Keratinocyte (primary cell): ENCODE measurements at places on chromosomes 3 and 15. TPM values are rescaled to one million over a fixed set of nuclear protein-coding genes. Genes with fewer than 3 reads are reported as not detected.

Gene HRG
- polyA plus RNA-seq = 0.03 TPM in 2 of 3 replicates, not detected in the other

Gene CRYGS
- polyA plus RNA-seq = 1.1 to 5.2 TPM (median 3.4 TPM) in 3 replicates

Gene TMEM207
- not detected in 3 replicates for polyA plus RNA-seq

Gene TF
- 0.28 to 0.70 TPM (median 0.30 TPM) in 3 replicates for polyA plus RNA-seq

Gene ZBBX
- not detected in 3 replicates for polyA plus RNA-seq

Gene CELSR3
- polyA plus RNA-seq = 0.25 to 0.53 TPM (median 0.31 TPM) in 3 replicates

Gene GATA2
- polyA plus RNA-seq = not detected in 3 replicates

Gene CCK
- 5.7 to 8.2 TPM (median 7.2 TPM) in 3 replicates for polyA plus RNA-seq

Gene WDR49
- polyA plus RNA-seq = 0.01 TPM in 1 of 3 replicates, not detected in the others

Gene UROC1
- not detected in 3 replicates for polyA plus RNA-seq

GRCh38 chr3:190862209-190863118, at the start of gene GMNC:
Gene GMNC (minus strand): TSS chr3:190862694. CDS start chr3:190862615, 79 bp downstream.
- H3K27ac ChIP-seq = no peak within 1 kb of the TSS
- no peaks in the 10 kb centered on the region for H3K36me3 ChIP-seq
- H3K4me1 ChIP-seq = no peaks in the 10 kb centered on the region
- H3K27me3 ChIP-seq = peaks cover 4% of the 10 kb centered on the region

DNA sequence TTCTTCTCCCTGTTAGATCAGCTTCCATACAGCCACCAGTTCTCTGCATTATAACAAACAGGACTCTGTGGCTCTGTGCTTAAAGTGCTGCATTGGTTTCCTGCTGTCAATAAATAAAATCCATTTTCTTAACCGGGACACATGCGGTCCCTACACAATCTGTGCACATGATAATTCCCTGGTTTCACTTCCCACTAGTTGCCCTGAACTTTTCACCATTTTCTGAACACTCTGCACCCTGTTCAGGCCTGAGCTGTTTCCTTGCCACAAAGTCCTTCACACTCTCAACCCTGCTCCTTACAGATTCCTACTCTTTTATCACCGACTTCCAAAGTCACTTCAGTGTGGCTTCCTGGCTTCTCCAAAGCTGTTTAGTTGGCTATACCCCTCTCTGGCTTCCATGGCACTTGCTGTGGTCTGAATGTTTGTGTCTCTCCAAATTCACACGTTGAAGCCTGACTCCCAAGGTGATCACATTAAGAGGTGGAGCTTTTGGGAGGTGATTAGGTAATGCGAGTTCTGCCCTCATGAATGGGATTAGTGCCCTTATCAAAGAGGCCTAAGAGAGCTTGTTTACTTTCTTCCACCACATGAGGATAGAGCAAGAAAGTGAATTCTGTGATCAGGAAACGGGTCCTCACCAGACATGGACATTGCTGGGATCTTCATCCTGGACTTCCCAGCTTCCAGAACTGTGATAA, 233.4 kb downstream of the CHST2 start:
- H3K4me1 ChIP-seq = no peaks in the 10 kb centered on the region
- H3K4me3 ChIP-seq = no peak overlapping the region
- DNase-seq = no peak
- no peak overlapping the region for H3K27ac ChIP-seq
- no peaks in the 10 kb centered on the region for H3K36me3 ChIP-seq

- H3K36me3 ChIP-seq = no peaks in the 10 kb centered on the region
- H3K27ac ChIP-seq = no peak overlapping the region
- no peak overlapping the region for H3K4me3 ChIP-seq
- H3K27me3 ChIP-seq = no peaks in the 10 kb centered on the region
- DNase-seq = no peak
Measured at GRCh38 chr3:26807272-26807671, 184.7 kb downstream of the LRRC3B start.

DNA sequence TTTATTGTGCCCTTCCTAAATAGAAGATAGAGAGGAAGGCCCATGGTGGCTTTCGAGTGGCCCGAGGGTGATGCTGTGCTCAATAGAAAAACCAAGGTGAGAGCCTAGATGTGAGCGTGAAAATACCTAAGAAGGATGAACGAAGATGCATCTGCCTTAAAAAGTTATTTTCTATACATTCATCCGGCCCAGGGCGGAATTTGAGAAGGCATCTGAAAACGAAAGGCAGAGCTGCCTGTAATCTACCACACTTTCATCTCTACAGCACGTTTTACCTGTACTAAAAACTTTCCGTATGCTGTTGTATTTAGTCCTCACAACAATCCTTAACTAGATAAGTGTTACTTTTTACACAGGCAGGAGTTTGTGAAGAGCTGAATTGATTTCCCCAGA, 1.4 kb downstream of the DUT start:
- peak overlapping the region; percentile 90 for H3K27ac ChIP-seq
- DNase-seq = no peak
- H3K27me3 ChIP-seq = no peaks in the 10 kb centered on the region
- peaks cover 5% of the 10 kb centered on the region for H3K36me3 ChIP-seq
- peak overlapping the region; percentile 89 for H3K4me3 ChIP-seq
- peaks cover 18% of the 10 kb centered on the region for H3K4me1 ChIP-seq

DNA sequence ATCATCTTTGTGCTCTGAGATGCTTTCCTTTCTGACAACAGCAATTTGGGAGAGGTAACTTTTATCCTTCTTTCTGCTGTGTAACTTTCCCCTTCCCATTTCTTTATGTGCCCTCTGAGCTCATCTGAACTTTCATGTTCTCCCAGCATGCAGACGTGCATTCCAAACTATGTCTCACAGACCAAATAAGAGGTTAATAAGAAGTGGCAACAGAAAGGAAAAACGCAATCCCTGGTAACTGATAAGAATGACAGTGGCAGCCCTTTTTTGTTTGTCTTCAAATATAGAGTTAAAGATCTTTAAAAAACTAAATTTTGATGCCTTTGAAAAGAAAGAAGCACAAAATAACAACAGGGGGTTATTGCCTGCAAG, 533.4 kb downstream of the FOXP1 start:
- peaks cover 2% of the 10 kb centered on the region for H3K36me3 ChIP-seq
- DNase-seq = no peak
- no peaks in the 10 kb centered on the region for H3K27me3 ChIP-seq
- no peak overlapping the region for H3K27ac ChIP-seq
- H3K4me3 ChIP-seq = no peak overlapping the region

DNA sequence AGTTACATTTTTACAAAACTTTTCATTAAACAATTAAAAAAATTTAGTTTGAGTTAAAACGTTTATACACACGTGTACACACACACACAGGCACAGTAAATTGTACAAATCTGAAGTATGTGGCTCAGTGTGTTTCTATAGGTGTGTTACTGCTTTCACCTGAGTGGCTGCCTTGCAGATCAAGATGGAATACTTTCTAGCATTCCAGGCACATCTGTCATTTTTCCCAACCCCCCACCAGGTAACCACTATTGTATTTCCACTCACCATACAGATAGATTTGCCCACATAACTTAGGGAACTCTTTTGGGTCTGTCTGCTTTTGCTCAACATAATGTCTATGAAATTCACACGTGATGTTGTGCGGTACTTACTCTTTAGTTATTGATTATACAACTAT, 141.1 kb downstream of the PTPRG start:
- DNase-seq = peak; percentile 26
- H3K4me1 ChIP-seq = peaks cover 34% of the 10 kb centered on the region
- H3K36me3 ChIP-seq = no peaks in the 10 kb centered on the region
- H3K4me3 ChIP-seq = no peak overlapping the region
- no peaks in the 10 kb centered on the region for H3K27me3 ChIP-seq

- DNase-seq = no peak
- no peaks in the 10 kb centered on the region for H3K27me3 ChIP-seq
Measured at GRCh38 chr15:64847016-64847415, 5.3 kb downstream of the PLEKHO2 start.

DNA sequence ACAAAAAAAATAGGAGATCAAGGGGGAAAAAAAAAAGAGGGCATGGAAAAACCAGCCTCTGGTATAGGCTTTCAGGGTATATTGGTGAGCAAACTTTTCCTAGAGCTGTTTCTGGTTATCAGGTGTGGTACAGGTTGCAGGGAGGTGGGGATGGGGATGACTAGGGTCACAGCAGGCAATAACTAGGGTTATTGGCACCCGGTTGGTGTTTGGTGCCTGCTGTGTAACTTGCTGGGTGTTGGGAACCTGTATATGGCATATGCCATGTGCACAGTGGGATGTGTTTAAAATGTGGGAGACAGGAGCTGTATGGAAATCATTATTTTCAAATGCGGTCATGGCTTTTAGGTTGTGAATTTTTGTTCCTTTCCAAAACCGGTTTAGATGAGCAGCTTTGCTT, 119.2 kb downstream of the PTPRG start:
- no peak overlapping the region for H3K27ac ChIP-seq
- no peaks in the 10 kb centered on the region for H3K27me3 ChIP-seq
- no peaks in the 10 kb centered on the region for H3K36me3 ChIP-seq
- peaks cover 23% of the 10 kb centered on the region for H3K4me1 ChIP-seq
- no peak overlapping the region for H3K4me3 ChIP-seq

DNA sequence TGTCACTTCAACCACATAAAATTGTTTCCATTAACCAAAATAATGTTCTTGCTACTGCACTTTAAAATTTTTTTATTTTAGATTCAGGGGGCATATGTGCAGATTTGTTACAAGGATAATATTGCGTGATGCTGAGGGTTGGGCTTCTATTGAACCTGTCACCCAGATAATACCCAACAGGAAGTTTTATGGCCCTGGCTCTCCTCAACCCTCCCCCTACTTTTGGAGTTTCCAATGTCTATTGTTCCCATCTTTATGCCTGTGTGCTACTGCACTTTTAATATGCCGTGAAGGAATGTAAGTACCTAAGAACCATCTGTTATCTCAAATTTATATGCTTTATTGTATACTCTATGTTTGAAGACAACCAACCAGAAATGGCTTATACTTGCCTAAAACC, 42.0 kb upstream of the IMPG2 start:
- no peaks in the 10 kb centered on the region for H3K36me3 ChIP-seq
- H3K4me1 ChIP-seq = no peaks in the 10 kb centered on the region
- no peak overlapping the region for H3K27ac ChIP-seq
- DNase-seq = no peak
- H3K27me3 ChIP-seq = no peaks in the 10 kb centered on the region

- no peaks in the 10 kb centered on the region for H3K36me3 ChIP-seq
- H3K27ac ChIP-seq = no peak overlapping the region
- H3K4me1 ChIP-seq = no peaks in the 10 kb centered on the region
- H3K4me3 ChIP-seq = no peak overlapping the region
Measured at GRCh38 chr3:167163580-167163979, 216.5 kb downstream of the ZBBX start.

DNA sequence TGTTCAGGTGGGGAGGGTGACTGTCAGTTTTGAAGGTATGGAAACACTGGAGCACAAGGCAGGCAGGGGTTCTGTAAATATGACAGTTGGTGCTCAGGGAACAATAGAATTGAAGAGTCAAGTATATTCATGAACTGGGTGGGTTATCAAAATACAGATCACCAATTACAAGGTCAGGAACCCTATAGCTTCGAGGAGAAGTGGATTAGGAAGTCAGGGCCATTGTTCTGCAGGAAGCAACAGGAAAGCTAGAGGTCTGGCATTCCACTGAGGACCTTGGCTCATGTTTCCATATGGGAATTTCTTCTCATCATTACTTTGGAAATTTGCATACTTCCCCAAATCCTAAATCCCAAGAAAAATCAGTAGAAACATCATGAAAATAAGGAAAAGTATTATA, 125.9 kb downstream of the MYRIP start:
- DNase-seq = no peak
- H3K27me3 ChIP-seq = no peaks in the 10 kb centered on the region
- no peaks in the 10 kb centered on the region for H3K36me3 ChIP-seq
- H3K27ac ChIP-seq = no peak overlapping the region
- H3K4me1 ChIP-seq = no peaks in the 10 kb centered on the region

- H3K27me3 ChIP-seq = no peaks in the 10 kb centered on the region
- H3K4me3 ChIP-seq = no peak overlapping the region
- no peak overlapping the region for H3K27ac ChIP-seq
Measured at GRCh38 chr15:52230073-52230472, 38.9 kb upstream of the GNB5 start.

- H3K27me3 ChIP-seq = no peaks in the 10 kb centered on the region
- H3K36me3 ChIP-seq = no peaks in the 10 kb centered on the region
- no peak for DNase-seq
- peaks cover 19% of the 10 kb centered on the region for H3K4me1 ChIP-seq
- no peak overlapping the region for H3K27ac ChIP-seq
Measured at GRCh38 chr15:80107774-80108173, 45.0 kb upstream of the FAH start.

DNA sequence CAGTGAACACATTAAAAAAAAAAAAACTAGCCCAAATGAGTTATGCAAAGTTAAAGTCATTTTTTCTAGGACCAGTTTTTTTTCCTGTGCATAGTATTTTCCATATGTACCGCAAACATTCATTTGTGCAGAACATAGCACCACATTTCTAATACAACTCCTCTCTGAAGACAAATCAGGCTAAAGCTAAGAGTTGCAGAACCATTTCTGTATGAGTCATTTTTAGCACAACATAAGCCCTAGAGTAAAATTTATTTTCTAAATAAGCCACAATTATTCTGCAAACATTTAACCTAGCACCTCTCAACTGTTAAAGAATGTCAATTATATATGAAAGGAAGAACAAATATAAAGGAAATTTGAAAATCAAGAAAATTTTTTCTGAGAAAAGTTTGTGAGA, 375.8 kb downstream of the TIGIT start:
- no peaks in the 10 kb centered on the region for H3K36me3 ChIP-seq
- H3K27ac ChIP-seq = no peak overlapping the region
- no peaks in the 10 kb centered on the region for H3K27me3 ChIP-seq

GRCh38 chr3:194852831-194853508, 167.3 kb downstream of the FAM43A start:
- DNase-seq = no peak
- H3K27me3 ChIP-seq = peaks cover 7% of the 10 kb centered on the region
- no peaks in the 10 kb centered on the region for H3K4me1 ChIP-seq
- H3K4me3 ChIP-seq = no peak overlapping the region
- H3K36me3 ChIP-seq = no peaks in the 10 kb centered on the region
- H3K27ac ChIP-seq = no peak overlapping the region

- H3K36me3 ChIP-seq = no peaks in the 10 kb centered on the region
- peaks cover 94% of the 10 kb centered on the region for H3K4me1 ChIP-seq
- H3K27ac ChIP-seq = peak overlapping the region; percentile 100
- H3K4me3 ChIP-seq = no peak overlapping the region
- H3K27me3 ChIP-seq = no peaks in the 10 kb centered on the region
Measured at GRCh38 chr3:157125101-157125500, 34.8 kb downstream of the CCNL1 start.

- no peaks in the 10 kb centered on the region for H3K27me3 ChIP-seq
- H3K4me1 ChIP-seq = peaks cover 15% of the 10 kb centered on the region
- no peak overlapping the region for H3K27ac ChIP-seq
Measured at GRCh38 chr3:113268311-113268710, 57.0 kb downstream of the BOC start.

GRCh38 chr15:69132977-69133861, 27.2 kb upstream of the GLCE start:
- H3K27ac ChIP-seq = no peak overlapping the region
- no peak for DNase-seq
- peaks cover 5% of the 10 kb centered on the region for H3K27me3 ChIP-seq
